HT1080 (cell line): ENCODE measurements at places on chromosomes 2 and 18.

DNA sequence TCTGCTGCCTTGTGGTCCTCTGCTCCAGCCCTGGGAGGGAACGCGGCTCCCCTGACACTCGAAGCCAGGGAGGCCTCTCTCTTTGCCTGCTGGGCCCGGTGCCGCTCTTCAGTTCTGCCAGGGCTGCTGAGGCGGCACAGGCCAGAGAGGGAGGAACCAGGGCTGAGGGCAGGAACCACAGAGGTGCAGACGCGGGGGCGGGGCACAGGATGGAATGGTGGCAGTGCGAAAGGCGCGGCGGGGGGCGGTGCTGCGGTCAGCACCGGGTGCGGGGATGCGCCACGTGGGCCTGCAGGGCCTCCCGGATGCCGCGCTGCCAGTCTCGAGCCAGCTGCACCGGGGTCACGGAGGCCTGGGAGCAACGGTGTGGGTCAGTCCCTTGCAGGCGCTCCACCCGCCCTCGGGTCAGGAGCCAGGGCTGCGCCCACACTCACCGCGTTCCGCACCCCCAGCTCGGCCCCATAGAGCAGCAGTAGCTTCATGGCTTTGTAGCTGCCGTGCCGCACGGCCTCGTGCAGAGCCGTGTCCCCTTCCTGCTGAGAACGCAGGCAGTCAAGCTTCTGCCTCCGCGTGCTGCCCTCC, 4.4 kb downstream of the ANKRD23 start:
- DNase-seq: no peak

GRCh38 chr2:212360068-212360460, 178.5 kb downstream of the ERBB4 start:
- DNase-seq: no peak

DNA sequence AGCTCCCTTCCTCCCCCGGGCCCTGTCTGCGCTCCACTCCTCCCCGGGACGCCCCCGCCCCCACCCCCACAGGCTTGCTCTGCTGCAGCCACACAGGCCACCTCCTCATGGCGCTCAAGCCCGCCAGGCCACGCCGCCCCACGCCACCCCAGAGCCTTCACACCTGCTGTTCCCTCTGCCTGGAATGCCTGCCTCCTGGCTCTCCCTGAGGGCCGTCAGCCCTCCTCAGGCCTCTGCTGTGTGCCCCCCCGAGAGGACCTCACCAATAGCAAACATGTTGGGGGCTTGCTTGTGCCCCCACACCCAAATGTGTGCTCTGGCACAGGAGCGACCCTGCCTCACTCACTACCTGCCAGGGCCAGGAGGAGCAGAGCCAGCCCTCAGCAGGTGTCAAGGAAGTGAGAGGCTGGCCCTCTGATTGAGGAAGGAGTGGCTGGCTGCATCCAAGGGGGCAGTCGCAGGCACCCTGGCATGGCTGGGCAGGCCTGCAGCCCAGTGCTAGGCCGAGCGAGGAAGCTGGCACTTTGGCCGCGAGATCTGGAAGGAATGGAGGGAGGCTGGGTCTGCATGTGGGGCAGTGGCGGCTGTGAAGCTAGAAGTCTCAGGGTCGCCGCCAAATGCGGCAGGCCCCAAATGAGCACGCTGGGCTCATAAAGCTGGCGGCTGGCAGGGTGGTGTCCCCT, 86.5 kb downstream of the INHBB start:
- no peak for DNase-seq

GRCh38 chr2:67108231-67108630, 288.9 kb upstream of the ETAA1 start:
- DNase-seq: no peak

DNA sequence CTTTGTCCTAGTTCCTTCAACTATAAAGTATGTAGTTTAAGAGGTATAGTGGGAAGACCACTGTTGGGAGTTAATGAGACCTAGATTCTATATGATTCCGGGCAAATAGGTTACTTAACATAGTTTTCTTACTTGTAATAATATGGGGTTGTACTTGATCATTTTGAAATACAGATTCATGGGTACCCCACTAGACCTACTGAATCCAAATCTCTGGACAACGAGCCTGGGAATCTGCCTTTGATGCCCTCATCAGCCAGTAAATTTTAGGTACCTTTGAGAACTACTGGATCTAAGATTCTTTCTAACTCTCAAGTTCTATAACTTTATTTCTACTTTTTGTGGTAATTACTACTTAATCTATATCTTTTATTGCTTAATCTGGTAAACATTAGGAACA, 6.6 kb downstream of the BMPR2 start:
- no peak for DNase-seq

- DNase-seq: peak; percentile 62
These were observed 251.5 kb downstream of the GPD2 start for GRCh38 chr2:156687715-156688114.

- peak; percentile 83 for DNase-seq
These were observed 34.7 kb downstream of the INO80C start for GRCh38 chr18:35463050-35463449.

DNA sequence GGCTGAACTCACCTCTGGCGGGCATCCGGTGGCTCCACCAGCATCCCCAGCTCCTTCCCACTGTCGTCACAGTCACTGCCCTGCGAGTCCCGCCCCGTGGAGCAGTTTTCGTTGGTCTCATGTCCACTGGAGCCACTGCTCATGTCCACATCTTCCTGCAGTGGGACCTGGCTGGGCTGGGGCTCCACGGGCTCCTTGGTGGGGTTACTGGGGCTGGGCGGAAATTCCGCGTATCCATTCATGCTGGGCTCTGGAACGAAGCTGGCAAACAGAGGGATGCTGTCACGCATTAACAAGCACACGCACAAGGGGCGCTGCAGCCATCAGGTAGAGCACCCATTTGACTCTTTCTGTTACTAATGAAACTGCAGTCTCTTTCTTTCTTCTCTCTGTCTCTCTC, 10.7 kb downstream of the PER2 start:
- DNase-seq: no peak
